ENCODE measurements at places on chromosomes 12 and 14.

- peak; percentile 38 for DNase-seq
Measured at GRCh38 chr12:120470150-120470784, 719 bp upstream of the SRSF9 start.

- DNase-seq = peak; percentile 29
Measured at GRCh38 chr14:77599889-77600288, 16.5 kb downstream of the SPTLC2 start.

- no peak for DNase-seq
Measured at GRCh38 chr12:3133405-3133783, 56.2 kb downstream of the TSPAN9 start.

GRCh38 chr14:34012978-34013720 is 62.3 kb upstream of the EGLN3 start:
- DNase-seq = peak; percentile 41

DNA sequence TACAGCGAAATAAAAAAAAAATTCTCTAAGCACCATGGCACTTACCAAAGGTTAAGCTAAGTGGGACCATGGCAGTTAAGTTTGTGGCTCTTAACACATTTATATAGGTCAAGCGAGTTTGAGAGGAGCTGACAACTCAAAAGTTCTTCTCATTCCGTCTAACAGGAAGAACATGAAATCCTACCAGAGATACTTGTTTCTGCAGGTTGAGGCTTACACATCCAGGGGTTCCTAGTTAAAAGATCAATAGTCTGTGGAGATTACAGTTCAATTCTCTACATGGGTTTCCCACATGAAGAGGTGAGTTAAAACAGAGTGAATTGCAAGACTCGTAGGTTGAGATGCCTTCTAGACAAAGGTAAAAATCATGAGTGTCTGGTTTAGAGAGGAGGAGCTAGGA is 142.6 kb downstream of the EMP1 start:
- peak; percentile 59 for DNase-seq

DNA sequence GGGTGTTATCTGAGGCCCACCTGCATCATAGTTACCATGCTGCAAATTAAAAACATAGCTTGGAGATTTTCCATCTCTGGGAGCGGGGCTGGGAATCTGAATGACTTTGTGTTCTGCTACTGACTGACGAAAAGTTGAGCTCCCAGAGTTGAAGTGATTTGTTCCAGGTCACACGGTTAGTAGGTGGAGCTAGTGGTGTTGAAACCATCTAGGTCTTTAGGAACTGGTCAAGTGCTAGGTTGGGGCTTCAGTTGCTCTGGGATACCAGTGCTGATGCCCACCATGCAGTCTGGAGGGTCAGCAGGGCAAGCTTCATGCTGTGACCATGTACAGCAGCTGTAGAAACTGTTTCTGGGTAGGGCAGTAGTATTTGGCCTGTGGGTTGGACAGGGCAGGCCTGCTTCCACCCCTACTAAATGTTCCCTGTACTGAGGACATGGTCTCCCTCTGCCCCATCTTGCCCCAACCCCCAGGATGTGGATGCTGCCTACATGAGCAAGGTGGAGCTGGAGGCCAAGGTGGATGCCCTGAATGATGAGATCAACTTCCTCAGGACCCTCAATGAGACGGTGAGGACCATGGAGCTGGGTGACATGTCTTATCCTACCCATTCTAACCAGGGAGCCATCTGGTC is 5.3 kb downstream of the KRT7 start:
- DNase-seq = no peak

DNA sequence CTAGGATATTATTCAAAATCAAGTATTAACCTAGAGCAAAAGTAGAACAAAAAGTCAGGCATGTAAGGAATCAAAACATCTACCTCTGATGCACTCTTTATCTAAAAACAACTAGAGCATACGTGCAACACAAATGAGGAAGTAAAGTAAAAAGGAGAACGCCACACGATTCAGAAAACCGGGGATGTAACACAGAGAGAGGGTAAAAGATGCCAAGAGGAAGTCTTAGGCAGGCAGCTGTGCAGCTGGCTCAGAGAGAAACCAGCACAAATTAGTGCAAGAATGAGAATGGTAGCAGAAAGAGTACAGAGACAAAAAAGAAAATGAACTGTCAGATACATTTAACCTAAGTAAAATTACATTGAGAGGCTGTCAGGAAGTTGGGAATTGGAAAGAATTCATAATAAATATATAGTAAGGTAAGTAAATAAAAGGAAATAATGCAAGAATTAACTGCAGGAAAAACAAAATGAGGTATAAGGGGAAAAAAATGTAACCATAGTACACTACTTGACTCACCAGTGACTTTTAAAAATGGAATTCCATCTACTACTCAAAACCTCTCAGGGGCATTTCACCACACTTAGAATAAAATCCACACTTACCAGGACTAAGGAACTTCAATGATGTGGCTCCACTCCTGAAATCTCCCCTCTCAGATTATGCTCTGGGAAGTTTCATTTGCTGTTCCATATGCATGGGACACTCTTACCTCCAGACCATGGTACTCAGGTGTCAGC is 17.1 kb downstream of the BCAT1 start:
- peak; percentile 44 for DNase-seq

DNA sequence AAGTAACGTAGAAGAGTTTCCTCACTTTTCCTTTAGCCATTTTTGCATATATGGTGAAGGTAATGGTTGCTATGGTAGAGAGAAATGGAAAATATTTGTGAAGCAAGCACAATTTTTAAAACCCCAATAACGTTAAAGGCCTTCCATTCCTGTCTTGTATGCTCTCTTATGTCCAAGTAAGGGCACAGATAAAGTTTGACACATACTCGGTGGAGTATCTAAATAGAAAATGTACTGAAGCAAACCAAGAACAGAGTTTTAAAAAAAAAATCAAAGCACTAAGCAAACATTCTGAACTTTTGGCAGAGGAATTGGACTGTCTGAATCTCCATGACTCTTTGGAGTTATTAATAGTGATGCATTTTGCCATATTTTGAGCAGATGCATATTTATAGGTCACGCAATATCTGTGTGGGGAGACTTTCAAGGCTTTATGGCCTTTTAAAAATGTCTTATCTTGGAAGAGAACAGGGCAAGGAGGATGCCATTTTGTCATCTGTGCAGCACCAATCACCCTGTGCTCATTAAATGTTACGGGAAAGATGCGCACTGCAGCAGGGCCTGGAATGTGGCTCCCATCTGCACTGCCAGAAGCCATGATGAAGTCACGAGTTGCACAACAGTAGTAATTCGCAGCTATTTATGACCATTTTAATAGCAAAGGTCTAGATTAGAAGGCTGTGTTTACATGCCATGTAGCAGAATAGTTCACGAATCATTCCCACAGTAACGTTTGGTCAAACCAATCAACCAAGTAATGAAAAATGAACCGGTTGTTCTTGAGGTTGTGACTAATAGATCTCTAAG is 23.3 kb upstream of the AMIGO2 start:
- DNase-seq = peak; percentile 46

GRCh38 chr14:102694530-102695166 is 82.6 kb upstream of the TRAF3 start:
- peak; percentile 76 for DNase-seq

- no peak for DNase-seq
Measured at GRCh38 chr12:130556486-130557055, 159.5 kb downstream of the RIMBP2 start.

DNA sequence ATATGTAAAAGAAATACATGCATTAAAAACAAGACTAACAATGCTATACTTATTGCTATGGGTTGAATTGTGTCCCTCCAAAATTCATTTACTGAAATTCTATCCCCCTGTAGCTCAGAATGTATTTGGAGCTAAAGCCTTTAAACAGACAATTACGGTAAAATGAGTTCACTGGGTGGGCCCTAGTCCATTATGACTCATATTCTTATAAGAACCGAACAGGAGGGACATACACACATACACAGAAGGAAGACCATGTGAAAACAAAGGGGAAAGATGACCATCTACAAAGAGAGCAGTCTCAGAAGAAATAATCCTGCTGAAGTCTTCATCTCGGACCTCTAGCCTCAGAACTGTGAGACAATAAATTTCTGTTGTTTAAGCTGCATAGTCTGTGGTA is 77.1 kb upstream of the ANKS1B start:
- DNase-seq = no peak

- DNase-seq = no peak
Measured at GRCh38 chr12:49946086-49946485, 4.5 kb upstream of the AQP2 start.

- DNase-seq = no peak
Measured at GRCh38 chr14:44462381-44462780, 44.7 kb downstream of the FSCB start.

DNA sequence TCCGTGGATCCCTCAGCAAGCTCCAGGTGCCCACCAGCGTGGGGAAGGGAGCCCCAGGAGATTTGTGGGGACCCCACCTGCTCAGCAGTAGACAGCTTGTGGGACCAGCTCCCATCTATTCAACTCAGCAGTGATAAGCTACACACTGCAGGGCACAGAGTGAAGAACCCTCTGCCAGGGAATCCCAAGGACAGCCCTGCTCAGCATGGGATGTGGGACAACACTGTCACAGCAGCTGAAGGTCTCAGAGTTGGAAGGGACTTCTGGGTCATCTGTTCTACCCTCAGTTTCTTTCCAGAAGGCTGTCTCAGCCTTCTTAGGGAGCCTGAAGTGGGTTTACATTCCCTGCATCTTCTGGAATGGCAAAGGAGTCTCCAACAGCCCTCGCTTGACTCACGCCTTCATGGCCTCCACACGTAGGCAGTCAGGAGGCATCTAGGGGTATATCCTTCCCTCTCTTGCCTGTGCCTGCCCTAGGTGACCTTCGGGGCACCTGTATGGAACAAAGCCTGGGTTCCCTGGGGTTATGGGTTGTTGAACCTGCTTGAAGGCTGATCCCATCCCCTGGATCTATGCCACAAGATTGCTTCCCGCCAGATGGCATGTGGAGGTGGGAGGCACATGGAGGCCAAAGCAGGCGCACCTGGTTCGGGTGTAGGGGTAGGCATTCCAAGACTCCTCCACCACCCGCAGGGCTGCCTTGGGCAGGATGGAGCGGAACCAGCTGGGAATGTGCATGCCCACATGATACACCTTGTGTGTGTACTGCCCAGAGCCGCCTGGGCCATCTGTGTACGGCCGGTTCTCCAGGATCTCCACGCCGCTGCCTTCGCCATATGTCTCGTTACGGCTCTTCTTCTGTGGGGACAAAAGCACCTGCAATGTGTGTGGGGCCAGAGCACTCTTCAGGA is 33.0 kb downstream of the ARL6IP4 start:
- no peak for DNase-seq

- DNase-seq = no peak
Measured at GRCh38 chr12:20210621-20211215, 157.6 kb upstream of the PDE3A start.

- no peak for DNase-seq
Measured at GRCh38 chr14:70886421-70887206, 20.6 kb upstream of the PCNX1 start.

DNA sequence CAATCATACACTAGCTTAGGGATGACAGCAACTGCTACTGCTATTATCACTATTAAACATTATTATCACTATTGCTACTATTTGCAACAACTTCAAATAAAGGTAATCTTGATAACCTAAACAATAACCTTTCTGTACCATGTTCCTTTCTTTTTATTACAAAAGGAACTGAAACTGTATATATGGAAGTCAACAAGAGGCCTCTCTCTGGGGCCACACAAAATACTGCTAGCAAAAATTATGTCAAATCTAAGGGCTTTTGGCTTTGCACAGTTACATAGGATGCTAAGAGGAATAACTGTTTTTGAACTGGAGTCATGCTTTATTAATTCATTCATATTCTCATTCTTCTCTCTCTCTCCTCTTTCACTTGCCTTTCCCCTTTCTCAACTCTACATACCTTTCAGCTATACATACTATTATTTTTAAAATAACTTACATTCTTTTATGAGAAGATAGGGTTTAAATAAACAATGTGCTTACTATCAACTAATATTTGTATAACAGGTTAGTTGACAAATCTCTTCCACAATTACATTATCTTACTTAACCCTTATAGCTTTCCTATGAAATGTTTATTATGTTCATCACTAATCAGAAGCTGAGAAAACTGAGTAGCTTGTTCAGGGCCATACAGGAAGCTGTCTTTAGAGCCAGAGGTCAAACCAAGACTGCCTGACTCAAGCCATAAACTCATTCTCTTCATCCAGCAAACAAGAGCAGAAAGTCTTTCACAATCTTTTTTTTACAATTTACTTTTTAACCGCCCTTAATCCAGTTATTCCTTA is 25.7 kb downstream of the SPTSSA start:
- peak; percentile 23 for DNase-seq

- no peak for DNase-seq
Measured at GRCh38 chr12:98220636-98221035, 294.8 kb upstream of the TMPO start.

DNA sequence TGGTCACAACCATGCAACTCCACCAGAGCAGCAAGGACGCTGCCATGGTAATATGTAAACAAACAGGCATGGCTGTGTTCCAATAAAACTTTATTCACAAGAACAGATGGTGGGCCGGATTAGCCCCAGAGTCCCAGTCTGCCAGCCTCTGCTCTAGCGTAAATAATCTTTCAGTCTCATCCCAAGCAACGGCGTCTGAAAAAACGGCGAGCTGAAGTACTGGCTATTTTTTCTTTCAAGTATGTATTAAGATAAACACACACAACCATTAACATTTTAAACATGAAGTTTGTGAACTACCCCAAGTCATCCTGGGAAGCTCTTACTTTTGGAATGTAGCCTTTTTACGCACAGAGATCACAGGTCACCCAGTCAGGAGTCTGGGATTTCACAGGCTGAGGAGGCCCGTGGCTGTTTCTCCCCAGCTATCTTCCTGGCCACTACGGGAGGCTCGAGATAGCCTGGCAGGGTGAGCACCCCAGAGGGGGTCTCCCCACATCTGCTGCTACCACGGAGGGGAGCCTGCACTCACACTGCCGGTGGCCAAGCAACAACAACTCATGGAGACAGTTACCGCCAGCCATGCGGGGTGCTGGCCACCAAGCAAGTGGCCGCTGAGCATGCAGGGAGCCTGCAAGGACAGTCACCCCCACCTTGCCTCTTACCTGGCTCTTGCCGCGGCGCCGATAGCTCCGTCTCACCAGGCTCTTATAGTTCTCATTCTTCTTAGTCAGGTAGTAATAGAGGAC is 124.6 kb downstream of the RFLNA start:
- no peak for DNase-seq

- no peak for DNase-seq
Measured at GRCh38 chr14:68217791-68218340, 398.3 kb downstream of the RAD51B start.

DNA sequence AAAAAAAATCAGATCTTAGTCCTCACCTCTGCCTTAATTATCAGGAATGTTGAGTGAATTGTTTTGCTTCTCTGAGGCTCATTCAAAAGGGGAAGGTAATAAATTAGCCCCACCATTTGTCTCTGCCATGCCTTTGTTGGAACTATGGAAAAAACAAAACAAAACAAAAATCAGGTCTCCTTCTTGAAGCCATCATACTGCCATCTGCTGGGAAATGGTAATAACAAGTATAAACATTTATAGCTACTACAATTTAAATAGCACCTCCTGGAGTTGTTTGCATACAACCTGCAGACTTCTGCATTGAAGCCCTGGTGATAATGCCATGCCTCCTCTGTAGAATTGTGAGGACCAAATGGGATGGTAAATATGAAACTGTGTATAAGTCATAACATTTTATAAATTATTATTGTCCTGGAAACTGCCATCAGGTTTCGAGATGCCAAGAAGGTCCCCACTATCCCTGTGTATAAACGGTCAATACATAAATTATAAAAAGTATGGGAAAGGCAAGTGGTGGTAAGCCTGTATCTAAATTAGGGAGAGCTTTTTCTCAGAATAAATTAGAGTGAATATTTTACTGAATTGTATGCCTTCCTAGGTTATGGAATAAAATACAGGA is 87.2 kb upstream of the FGD4 start:
- DNase-seq = peak; percentile 73

- no peak for DNase-seq
Measured at GRCh38 chr12:26805401-26805971, 27.5 kb downstream of the ITPR2 start.

GRCh38 chr14:65226824-65227604 is 124.7 kb upstream of the MAX start:
- peak; percentile 72 for DNase-seq

Data from epithelial cell of esophagus (primary cell).